ENCODE measurements at places on chromosomes 6 and 20.

GRCh38 chr6:139373928-139374356 lies 506 bp downstream of the CITED2 start:
- no peak for DNase-seq

DNA sequence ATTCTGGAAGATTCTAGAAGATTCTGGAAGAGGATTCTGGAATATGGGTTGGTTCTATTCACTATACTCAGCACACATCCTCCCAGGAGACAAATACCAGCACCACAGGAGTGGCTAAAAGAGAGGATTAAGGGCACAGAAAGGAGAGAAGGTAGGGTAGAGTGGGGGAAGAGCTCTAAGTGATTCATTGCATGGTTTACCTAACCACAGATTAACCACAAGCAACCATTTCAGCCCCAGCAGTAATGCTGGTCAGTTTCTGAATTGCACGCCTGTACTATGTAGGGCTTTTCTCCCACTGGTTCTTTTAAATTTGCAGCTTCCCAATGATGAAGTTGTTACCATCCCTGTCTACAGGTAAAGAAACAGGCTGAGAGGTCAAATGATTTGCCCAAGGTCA lies 192.7 kb upstream of the PMEPA1 start:
- DNase-seq: no peak

GRCh38 chr20:59765599-59766177 lies 161.3 kb downstream of the PHACTR3 start:
- DNase-seq: peak; percentile 60

DNA sequence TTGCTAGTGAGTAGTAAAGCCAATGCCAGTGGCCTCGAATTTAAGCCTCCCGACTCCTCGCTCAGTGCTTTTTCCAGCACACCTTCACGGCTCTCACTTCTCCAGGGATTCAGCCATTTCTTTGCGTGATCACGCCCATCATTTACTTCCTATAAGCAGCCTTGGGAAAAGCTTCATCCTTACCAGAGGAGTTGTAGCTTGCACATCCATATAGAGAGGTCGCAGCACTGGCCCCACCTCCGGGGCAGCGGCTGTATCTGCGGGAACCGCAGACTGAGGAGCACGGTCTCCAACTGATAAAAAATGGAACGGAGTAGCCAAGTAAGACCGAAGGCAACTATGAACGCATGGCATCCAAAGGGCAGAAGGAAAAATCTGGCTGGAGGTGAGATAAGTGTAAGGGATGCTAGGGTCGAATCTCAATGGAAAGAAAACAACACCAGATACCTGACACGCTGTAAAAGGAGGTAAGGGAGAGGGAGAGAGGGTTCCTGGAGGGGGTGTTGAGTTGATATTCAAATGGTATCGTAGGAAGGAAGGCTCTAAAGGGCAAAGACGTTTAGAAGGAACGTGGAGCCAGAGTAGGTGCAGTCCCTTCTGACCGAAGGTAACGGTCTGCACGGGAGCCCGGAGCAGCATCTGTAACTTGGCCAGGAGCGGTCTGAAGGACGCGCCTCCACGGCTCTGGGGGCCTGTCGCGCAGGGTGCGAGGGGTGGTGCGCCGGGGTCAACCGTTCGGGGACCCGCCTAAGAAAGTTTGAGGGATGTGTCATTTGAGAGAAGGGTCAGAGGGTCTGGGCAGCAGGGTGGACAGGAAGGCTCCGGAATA lies 640 bp downstream of the NFS1 start:
- DNase-seq: peak; percentile 61

GRCh38 chr6:125888989-125889656 lies 67.4 kb upstream of the HINT3 start:
- DNase-seq: peak; percentile 68

- DNase-seq: no peak
Measured at GRCh38 chr20:57281900-57282299, 15.5 kb upstream of the BMP7 start.

GRCh38 chr20:3470208-3470626 lies 601 bp upstream of the ATRN start:
- DNase-seq: no peak

Data from islet precursor cell (in vitro differentiated cells).